ENCODE measurements at places on chromosomes 13 and 19.
A peak's percentile ranks its signal among the peaks of the same experiment; 100 is the strongest.

DNA sequence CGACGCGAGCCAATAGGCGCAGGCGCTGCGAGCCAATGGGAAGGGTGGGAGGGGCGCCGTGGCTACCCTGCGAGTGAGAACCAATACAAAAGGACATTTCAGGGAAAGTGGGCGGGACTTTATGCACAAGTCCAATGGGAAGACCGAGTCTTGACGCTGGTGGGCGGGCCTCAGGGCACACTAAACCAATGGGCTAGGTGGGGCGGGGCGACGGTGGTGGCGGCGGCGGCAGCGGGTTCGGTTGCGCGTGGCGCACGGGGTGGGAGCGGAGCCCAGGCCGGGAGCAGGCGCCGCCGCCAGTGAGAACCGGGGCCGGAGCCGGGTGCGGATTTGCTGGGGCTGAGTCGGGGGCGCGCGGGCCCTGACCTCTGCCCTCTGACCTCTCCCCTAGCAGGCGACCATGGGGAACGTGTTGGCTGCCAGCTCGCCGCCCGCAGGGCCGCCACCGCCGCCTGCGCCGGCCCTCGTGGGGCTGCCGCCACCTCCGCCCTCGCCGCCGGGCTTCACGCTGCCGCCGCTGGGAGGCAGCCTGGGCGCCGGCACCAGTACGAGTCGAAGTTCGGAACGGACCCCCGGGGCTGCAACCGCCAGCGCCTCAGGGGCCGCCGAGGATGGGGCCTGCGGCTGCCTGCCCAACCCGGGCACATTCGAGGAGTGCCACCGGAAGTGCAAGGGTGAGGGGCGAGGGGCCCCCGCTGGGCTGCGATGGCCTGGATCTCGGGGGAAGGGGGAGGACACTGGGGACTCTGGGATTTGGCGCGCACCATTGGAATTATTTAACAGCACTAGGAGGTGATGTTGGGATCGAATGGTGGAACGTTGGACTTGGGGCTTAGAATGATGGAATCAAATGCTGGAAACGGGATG is at the start of gene TOMM40:
Gene TOMM40 (plus strand): TSS at position 239 of the 867 bp plus-strand sequence. CDS start 162 bp downstream, at position 401.
- DNase-seq = no peak

DNA sequence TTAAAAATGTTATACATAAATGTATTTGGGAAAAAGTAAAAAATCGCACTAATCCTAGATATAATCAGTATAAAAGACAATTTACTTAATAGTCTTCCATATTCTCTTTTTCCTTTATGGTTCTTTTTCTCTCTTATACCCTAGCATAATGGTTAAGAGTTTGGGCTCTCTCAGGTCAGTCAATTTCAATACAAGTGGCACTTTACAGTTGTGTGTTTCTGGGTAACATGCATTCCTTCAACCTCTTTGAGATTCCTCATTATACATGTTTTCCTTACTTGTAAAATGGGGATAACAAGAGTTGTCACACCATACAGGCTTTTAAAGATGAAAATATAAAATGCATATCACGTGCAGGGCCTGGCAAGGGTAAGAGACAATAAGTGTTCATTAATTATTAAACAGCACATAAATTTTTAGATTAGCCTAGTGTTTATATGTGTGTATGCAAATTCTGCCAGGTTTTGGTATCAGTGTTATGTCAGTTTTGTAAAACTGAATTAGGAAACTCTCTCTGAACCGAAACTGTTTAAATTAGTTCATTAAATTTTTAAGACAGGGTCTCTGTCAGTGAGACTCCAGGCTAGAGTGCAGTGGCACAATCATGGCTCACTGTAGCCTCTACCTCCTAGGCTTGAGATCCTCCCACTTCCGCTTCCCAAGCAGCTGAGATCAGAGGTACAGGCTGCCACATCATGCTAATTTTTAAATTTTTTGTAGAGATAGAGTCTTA is 49.8 kb downstream of the ELF1 start:
- no peak for DNase-seq

- no peak for DNase-seq
Observed at GRCh38 chr19:35673121-35673804, 6.9 kb downstream of the UPK1A start.

DNA sequence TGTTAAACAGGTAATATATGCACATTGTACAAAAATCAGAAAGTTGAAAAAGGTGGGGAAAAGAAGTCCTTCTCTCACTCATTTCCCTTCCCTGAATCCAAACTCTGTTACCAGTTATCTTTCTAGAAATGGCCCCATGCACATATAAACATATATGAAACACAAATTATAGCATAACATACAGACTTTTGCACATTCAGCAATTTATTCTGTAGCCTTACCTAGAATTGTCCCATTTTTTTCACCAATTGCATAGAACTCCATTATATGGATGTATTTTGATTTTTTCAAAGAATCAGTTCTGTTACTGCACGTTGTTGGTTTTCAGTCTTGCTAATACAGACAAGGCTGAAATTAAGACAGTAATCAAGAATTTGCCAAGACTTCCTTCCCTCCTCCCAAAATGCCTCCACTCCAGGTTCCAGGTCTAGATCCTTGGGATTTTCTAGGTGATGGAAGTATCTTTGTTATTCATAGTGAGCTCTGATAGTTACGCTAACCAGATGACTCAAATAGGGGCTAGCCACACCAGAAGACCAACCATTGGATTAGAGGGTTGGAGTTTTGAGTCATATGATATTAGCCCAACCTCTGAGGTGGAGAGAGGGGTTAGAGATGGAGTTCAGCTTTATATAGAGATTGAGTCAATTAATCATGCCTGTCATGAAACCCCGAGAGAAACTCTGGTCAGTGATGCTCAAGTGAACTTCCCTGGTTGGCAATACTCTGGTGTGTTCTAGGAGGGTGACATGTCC is 30.7 kb downstream of the GPR180 start:
- DNase-seq = no peak

- DNase-seq = no peak
Observed at GRCh38 chr13:19810151-19810550, 27.4 kb upstream of the PSPC1 start.

DNA sequence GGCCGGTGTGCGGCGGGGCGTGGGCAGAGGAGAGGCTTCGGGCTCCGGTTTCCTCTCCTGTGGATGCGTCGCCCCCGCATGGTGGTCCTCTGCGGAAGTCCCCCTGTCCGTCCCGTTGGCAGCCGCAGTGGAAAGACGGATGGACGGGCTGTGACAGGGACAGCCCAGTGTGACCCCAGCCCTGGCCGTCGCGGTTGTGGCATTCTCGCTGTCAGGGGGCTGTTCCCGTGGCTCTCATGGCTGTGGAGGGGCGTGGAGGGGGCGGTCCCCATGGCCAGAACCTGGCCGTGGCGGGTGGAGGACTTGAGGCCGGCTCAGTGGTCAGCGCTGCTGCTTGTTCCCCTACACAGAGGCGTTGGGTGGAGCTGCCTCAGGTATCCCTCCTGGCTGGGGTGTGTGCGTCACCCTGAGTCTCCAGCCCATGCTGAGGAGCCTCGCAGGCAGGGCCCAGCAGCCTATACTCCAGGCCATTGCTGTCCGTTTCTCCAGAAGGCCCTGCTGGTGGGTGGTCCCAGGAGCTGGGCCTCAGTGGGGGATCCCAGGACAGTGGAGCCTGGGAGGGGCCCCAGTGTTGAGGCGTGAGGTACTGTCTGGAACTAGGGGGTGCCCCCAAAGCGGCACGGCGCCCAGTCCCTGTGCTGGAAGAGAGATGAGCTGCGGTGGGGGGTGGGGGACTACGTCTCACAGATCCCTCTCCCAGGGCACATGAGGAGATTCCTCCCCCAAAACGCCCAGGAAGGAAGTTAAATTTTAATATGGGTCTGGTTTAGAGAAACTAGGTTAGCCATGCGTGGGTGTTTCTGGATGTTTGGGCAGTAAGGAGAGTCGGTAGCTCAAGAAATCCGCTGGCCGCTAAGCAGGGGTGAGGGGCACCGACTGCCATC is 20.3 kb downstream of the CSNK1G2 start:
- no peak for DNase-seq

DNA sequence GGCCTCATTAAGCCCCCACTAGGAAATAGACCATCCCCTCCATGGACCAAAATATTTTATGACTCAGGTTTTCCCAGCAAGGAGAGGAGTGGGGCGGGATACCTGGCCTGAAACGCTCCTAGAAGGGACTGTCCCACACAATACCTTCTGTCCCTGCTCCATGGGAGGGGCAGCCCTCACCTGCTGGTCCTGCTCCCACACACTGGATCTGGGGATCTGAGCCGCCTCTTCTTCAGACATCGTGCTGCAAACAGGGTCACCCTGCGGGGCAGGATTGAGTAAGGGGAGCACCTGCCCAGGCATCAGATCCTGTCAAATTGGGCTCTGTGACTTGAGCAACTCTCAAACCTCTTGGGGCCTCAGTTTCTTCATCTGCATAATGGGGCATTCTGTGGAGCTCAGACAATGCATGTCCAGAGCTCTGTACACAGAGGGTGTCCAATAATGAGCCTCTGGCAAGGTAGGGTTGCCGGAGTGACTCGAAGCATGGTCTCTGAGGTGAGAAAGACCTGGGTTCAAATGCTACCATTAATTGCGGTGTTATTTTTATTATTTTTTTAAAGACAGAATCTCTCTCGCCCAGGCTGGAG is 1.1 kb downstream of the PLIN5 start:
- DNase-seq = no peak

DNA sequence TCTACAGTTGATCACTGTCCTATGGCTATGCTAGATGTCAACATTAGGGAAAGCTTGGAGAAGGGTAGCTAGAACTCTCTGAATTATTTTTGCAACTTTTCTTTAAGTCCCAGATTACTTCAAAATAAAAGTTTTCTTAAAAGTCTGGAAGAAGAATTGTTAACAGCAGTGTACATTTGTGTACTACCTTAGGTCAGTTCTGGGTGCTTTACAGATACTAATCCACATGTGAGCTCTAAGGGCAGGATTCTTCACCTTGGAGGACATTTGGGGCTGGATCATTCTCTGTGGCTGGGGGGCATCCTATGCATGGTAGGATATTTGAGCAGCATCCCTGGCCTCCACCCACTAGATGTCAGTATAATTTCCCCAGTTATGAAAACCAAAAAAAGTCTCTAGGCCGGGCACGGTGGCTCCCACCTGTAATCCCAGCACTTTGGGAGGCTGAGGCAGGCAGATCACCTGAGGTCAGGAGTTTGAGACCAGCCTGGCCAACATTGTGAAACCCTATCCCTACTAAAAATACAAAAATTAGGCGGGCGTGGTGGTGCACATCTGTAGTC is 2.8 kb downstream of the BRME1 start:
- no peak for DNase-seq

DNA sequence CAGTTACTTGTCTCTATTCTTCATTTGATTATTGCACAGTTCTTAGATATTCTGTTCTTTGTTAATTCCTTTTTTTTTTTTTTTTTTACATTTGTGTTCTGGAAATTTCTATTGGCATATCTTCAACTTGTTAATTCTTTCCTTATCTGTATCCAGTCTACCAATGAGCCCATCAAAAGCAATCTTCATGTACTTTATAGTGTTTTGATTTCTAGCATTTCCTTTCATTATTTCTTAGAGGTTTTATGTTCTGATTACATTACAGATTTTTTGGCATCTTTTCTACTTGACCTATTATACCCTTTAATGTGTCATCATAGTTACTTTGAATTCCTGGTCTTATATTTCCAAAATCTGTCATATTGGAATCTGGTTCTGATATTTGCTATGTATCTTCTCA is 2194.8 kb downstream of the PCDH9 start:
- DNase-seq = no peak

DNA sequence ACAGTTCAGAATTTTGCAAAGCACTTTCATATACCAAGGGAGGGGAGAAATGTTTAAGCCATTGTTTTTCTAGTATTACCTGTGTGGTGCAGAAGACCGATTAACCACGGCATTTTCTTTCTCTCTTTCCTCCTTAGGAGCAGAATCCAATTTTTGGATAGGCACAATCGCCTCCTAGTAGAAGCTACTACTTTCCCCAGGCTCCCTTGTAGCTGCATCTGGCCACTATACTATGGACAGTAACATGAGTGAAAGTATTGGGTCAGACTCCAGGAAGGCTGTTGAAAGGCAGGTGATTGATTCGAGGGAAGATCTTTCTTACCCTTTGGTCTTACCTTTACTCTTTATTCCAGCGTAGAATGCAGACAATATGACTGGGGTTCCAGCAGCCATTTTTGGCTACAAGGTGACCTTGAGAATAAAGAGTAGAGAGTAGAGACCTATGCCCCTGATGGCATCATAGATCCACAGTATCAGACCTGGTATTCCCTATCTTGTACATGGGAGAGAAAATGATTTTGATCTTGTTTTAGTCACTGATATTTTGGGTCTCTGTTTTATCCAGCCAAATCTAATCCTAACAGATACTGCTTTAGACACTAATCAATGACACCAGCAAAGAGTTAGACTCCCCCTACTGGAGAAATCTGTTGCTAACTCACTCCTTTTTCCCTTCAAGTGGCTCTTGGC is 77.0 kb downstream of the LRRC63 start:
- DNase-seq = peak; percentile 20

DNA sequence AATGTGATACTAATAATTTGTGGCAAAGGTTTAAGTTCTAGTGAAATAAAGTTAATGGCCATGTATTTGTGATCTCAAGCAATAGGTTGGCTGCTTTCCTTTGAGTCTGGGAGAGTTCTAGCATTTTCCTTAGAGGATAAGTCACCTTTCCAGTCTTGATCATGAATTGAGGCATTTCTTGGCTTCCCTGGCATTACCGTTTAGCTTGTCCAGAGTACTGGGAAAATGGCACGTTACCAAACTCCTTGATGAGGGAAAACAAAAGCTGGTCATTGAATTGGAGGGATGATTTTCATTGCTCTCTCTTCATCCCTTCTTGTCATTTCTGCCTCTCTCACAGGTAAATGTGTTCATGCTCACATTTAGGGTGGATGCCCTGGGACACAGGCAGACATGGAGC is 34.0 kb upstream of the SPRY2 start:
- no peak for DNase-seq

DNA sequence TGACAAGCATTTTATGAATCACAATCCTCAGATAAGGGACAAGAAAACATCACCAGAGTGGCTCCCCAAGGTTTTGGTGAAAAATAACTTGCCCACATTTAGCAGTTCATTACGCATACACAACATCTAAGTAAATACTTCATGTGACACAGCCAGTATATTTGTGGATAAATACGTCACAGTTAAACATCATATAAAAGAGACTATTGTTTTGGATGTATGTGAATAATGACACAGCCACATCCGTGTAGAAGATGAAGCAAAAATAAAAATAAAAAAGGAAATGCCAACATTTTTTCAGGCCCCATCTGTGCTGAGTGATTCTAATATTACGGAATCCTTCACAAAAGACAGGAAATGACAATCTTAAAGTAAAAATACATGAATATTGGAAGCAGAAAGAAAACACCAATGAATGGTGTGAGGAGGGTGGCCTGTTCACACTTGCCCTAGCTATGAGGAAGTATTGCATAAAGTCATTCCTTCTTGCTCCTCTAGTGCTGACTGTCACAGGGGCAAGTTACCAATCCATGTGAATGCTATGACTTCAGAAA is 457.1 kb downstream of the KLF12 start:
- DNase-seq = peak; percentile 30

Data from skeletal muscle cell (primary cell).